ENCODE measurements at places on chromosomes 13 and 19.
A peak's percentile ranks its signal among the peaks of the same experiment; 100 is the strongest.

GRCh38 chr13:49683489-49683888 lies 7.8 kb downstream of the EBPL start:
- peak; percentile 50 for DNase-seq

- peak; percentile 60 for DNase-seq
Observed at GRCh38 chr13:106561551-106562170, 6.3 kb downstream of the ARGLU1 start.

GRCh38 chr19:18416778-18417249 lies 2.4 kb upstream of the SSBP4 start:
- DNase-seq, result peak; percentile 86

- DNase-seq, result peak; percentile 99
Observed at GRCh38 chr19:3572132-3572854, 451 bp upstream of the HMG20B start.

GRCh38 chr13:61797397-61797796 lies 381.7 kb upstream of the PCDH20 start:
- DNase-seq, result no peak

DNA sequence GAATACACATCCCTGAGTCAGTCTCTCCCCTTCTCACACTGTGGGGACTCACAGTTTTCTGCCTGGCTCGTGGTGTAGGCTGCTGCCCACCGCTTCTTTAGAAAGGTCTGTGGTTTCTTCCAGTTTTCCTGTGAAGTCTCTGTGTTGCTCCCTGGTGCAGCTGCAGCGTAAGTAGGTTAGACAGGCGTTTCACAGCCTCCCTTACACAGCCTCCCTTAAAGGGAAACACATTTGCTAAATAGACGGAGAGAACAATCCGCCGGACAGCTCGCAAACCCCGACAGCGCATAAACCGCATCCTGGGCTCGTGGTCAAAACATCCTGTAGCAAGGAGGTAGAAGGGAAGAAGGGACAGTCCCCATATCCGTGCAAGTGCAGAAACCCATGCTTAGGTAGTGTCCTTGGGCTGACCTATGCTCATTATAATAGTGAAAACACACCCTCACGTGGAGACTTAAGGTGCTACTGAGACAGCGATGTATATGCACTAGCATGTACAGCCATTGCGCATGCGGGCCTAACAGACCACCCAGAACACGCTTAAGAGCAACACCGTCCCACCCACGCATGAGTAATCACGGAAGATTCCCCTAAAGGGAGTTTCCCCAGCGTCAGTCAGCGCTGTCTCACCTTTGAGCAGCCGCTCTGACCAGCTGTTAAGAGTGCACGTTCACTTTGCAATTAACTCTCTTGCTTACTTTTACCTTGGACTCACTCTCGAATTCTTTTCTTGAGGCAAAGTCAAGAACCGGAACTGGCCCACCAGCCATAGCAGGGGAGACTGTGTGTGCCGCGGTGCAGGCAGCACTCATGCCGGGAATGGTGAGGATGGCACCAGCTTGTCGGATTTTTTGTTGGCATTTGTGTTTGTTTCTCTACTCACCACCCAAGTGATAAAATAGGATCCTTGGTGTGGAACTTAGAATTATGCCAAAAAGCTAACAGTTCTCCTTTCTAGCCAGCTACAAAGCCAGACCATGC lies 16.6 kb downstream of the SIGLEC8 start:
- peak; percentile 75 for DNase-seq

All from GM20000 (cell line).